ENCODE measurements at places on chromosomes 7 and 10.

GRCh38 chr10:121309164-121309563 is 289.1 kb downstream of the FGFR2 start:
- H3K36me3 ChIP-seq = no peaks in the 10 kb centered on the region
- H3K4me1 ChIP-seq = no peaks in the 10 kb centered on the region
- H3K27me3 ChIP-seq = no peaks in the 10 kb centered on the region
- no peak overlapping the region for H3K27ac ChIP-seq

DNA sequence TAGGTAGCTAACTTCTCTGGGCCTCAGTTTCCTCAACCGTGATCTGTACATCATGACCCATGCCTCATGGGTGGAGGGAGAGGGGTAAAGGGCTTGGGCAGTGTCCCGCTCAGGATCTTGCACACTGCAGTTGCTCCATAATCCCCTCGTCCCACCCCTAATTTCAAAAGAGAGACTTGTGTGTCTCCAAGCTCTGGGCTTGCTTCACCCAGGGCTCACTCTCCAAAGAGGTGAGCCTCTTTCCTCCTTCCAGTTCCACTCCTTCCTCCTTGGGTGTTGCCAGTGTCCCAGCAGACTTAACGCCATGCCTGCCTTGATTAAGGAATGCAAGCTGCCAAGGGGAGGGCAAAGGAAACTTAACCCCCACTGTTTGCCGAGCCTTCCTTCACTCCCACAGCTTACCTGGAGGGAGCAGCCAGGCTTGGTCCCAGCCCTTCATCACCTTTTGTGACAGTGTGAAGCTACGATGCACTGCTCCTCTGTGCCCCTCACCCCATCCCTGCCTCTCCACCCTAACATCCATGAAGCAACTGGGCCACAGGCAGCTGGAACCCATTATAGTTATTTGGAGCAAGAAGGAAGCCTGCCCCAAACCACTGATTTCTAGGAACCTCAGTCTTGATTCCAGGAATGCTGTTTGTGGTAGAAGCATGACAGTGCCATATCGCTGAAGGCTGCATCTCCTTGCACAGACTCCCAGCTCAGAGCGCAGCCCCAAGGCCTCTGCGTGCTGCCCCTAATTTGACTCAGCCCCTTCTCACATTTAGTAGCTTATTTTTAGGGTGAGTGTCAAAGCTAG is 363.3 kb downstream of the TNS3 start:
- no peak overlapping the region for H3K4me3 ChIP-seq
- no peaks in the 10 kb centered on the region for H3K27me3 ChIP-seq
- no peak overlapping the region for H3K27ac ChIP-seq
- no peak for DNase-seq
- no peaks in the 10 kb centered on the region for H3K36me3 ChIP-seq

DNA sequence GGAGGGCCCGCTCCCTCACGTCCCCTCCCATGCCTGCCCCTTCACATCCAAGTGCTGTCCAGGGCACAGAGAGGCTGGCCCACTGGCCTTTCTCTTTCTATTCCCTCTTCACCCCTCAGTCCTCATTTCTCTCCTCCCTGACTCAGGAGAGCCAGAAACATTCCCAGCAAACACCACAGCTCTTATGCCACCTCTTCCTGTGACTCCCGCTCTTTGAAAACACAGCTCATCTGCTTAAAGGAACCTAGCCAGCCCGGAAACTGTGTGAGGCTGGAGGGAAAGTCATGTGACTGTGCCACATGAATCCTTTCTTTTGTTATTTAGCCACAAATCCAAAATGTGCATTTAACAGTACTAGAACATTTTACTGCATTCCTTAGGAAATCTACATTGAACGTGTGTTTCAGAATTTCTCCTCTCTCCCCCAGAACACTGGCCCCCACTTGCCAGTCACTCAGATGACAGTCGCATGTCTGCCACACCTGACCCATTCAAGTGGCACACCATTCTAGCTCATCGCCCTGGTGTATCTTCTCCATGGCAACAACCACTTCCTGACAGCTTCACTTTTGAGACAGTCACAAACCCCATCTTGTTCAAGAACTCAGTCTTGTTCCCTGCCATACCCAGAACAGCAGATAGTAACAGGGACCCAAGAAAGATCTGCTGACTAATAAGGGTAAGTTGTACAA is 42.8 kb downstream of the GRB10 start:
- H3K4me1 ChIP-seq = no peaks in the 10 kb centered on the region
- H3K36me3 ChIP-seq = no peaks in the 10 kb centered on the region
- no peaks in the 10 kb centered on the region for H3K27me3 ChIP-seq
- DNase-seq = no peak
- no peak overlapping the region for H3K4me3 ChIP-seq

- no peaks in the 10 kb centered on the region for H3K36me3 ChIP-seq
- H3K27me3 ChIP-seq = no peaks in the 10 kb centered on the region
- no peak overlapping the region for H3K4me3 ChIP-seq
- H3K27ac ChIP-seq = no peak overlapping the region
- no peaks in the 10 kb centered on the region for H3K4me1 ChIP-seq
- no peak for DNase-seq
Measured at GRCh38 chr10:52279546-52279945, 34.5 kb upstream of the DKK1 start.

- no peaks in the 10 kb centered on the region for H3K27me3 ChIP-seq
- H3K27ac ChIP-seq = peak overlapping the region; percentile 8
- no peak for DNase-seq
- no peaks in the 10 kb centered on the region for H3K4me1 ChIP-seq
Measured at GRCh38 chr7:118082506-118082905, 101.5 kb upstream of the LSM8 start.

DNA sequence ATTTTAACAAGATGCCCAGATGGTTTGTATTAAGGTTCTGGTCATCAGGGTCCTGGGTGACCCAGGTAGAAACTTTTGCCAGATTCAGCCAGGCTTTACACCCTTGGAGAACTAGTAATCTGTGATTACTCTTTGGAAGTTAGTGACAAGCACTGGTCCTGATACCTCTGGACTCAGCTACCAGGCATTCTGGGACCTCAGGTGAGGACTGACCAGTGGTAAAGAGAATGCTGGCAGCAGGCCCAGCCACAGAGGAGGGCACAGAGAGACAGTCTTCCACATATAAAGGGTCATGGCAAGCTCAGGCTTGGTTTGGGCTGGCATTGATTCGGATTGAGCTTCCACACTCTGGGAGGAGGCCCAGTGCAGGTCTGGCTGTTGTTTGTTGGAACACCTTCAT is 112.0 kb upstream of the CHST15 start:
- no peak for DNase-seq
- no peak overlapping the region for H3K4me3 ChIP-seq

- H3K4me1 ChIP-seq = no peaks in the 10 kb centered on the region
- no peak overlapping the region for H3K27ac ChIP-seq
- no peak for DNase-seq
- no peaks in the 10 kb centered on the region for H3K36me3 ChIP-seq
Measured at GRCh38 chr10:88076027-88076880, 212.8 kb downstream of the PTEN start.
